ENCODE measurements at places on chromosomes 1 and 21. TPM values are rescaled to one million over a fixed set of nuclear protein-coding genes. Genes with fewer than 3 reads are reported as not detected.

SIM2 gene
- total RNA-seq = 0.24 TPM

SH2D5 gene
- total RNA-seq = 2.1 TPM

KIFAP3 gene
- total RNA-seq = 60.4 TPM

LPGAT1 gene
- total RNA-seq = 54.4 TPM

MEX3A gene
- total RNA-seq = 0.65 TPM

KRTAP13-3 gene
- not detected for total RNA-seq

COL11A1 gene
- total RNA-seq = 264 TPM

CELA2A gene
- not detected for total RNA-seq

CEP350 gene
- 67.2 TPM for total RNA-seq

CRP gene
- total RNA-seq = not detected

SPRR2B gene
- not detected for total RNA-seq

TRIM67 gene
- total RNA-seq = under 0.01 TPM

TMEM82 gene
- not detected for total RNA-seq

ACOT11 gene
- 6.8 TPM for total RNA-seq

TNFRSF9 gene
- total RNA-seq = not detected

SLC35F3 gene
- total RNA-seq = under 0.01 TPM

MRPL55 gene
- 39.6 TPM for total RNA-seq

NBPF3 gene
- 24.7 TPM for total RNA-seq

EPHA2 gene
- total RNA-seq = 18.2 TPM

NTMT2 gene
- total RNA-seq = not detected

PLA2G2D gene
- not detected for total RNA-seq

MYBPH gene
- total RNA-seq = not detected

NLRP3 gene
- 0.24 TPM for total RNA-seq

HNRNPCL2 gene
- total RNA-seq = not detected

OR6K3 gene
- not detected for total RNA-seq

HSD3B1 gene
- not detected for total RNA-seq

OR2AK2 gene
- not detected for total RNA-seq

PPT1 gene
- 38.8 TPM for total RNA-seq

CSF3R gene
- total RNA-seq = 0.97 TPM

GIPC2 gene
- total RNA-seq = under 0.01 TPM

ATP1A4 gene
- total RNA-seq = not detected

SZT2 gene
- total RNA-seq = 43.7 TPM

EXO1 gene
- total RNA-seq = 1.7 TPM

GSTM5 gene
- total RNA-seq = 6.0 TPM

C1orf185 gene
- total RNA-seq = not detected

HCN3 gene
- total RNA-seq = 2.1 TPM

PAQR7 gene
- 18.8 TPM for total RNA-seq

DR1 gene
- total RNA-seq = 71.4 TPM

ANKRD45 gene
- 0.16 TPM for total RNA-seq

LMOD1 gene
- 60.5 TPM for total RNA-seq

PDC gene
- not detected for total RNA-seq

LEFTY2 gene
- not detected for total RNA-seq

ODR4 gene
- total RNA-seq = 15.7 TPM

NTNG1 gene
- 13.7 TPM for total RNA-seq

TMPRSS3 gene
- total RNA-seq = not detected

OR2L2 gene
- total RNA-seq = not detected

MSH4 gene
- 0.12 TPM for total RNA-seq

FCAMR gene
- not detected for total RNA-seq

CLIC4 gene
- total RNA-seq = 491 TPM

GSTM1 gene
- 18.3 TPM for total RNA-seq

HAO2 gene
- total RNA-seq = under 0.01 TPM

AK5 gene
- total RNA-seq = 126 TPM

HAX1 gene
- total RNA-seq = 108 TPM

GSTM4 gene
- total RNA-seq = 17.5 TPM

ASCL5 gene
- not detected for total RNA-seq

KMO gene
- total RNA-seq = 0.49 TPM

Data from hair follicle dermal papilla cell (primary cell).